ENCODE measurements at places on chromosomes 6 and 20.

GRCh38 chr6:106608080-106608668 lies 21.1 kb downstream of the RTN4IP1 start:
- DNase-seq, result peak; percentile 12

DNA sequence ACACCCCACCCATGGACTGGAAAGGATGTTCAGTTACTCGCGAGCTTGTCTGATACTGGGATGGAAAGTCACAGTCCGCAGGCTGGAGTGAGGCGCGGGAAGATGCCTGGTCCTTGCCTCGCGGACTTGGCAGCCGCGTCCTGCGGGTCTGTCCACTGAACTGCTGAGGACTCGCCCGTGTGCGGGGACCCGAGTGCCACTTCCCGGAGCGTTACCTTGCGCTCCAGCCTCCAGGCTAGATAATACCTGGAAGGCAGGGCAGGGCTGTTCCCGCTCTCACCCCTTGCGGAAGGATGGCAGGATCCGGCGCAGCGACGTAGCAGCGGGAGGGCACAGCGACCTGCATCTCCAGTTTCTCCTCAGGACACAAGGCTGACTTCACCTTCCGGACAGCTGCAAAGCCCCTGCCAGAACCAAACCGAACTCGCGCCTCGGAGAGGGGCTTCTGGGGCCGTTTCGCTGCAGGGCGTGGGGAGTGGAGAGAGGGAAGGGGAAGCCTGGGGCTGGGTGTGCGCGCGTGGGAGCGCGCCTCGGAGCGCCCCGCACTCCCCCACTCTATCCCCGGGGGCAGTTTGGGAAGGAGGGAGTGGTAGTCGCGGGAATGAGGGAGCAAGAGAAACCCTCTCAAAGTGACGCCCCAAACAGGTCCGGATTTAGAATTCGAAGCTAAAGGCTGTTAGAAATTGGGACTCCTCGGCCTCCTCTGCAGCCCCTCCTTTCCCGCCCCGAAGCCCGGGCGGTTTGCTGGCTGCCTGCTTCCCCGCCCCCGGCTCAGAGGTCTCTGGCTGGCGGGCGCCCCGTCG lies at the start of gene KCNQ5:
Gene KCNQ5 (plus strand): TSS at position 774 of the 803 bp plus-strand sequence.
- no peak for DNase-seq

DNA sequence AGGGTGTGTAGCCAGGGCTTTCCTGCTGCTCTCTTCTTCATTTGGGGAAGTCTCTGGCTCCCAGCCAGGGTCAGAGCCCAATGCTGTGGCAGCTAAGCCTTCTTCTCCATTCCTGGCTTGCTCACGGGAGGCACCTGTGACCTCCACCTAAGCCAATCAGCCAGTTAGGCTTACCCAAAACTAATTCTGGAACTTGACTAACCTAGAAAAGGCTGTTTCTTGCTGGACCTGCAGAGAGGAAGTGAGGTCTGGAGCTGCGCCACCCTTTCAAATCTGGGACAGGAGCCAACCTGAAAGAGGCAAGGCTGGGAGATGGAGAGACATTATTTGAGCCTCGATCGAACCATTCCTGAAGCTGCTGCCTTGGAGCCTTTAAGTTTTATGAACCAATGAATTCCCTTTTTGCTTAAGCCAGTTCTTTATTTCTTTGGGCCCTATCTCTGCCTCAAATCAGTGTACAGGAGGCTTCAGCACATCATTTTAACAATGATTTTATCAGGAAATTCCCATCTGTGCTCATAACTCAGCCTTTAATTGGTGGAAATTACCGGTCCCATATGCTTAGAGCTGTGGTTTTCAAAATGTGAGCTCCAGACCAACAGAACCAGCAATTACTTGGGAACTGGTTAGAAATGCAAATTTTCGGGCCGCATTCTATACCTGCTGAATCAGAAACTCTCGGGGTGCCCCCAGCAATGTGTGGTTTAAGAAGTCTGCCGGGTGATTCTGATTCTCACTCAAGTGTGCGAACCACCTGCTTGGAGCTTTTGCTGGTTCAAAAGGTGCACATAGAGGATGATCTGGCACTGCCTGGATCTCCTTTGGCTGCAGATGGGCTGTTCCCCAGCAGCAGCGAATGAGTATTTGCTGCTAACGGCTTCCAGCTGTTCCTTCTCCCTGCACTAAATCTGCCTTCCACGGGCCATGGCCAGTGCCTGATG lies 97.4 kb upstream of the RNF24 start:
- DNase-seq, result no peak

GRCh38 chr6:132231121-132231884 lies 170.0 kb downstream of the MOXD1 start:
- no peak for DNase-seq

DNA sequence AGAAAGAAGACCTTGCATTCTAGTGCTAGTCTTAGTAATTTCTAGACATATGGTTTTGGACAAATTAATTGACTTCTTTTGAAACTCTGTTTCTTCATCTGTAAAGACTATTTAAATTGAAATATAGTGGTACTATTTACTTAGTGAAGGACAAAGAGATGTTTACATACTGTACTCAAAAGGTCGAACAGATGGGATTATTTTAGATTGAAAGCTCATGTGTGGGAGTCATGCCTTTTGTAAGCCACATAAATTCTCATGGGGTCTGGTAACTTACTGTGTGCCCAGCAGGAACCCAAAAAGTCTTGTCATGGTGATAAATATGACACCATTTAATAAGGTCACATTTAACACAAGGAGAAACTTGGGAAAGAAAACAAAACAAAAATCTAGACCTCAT lies 368.2 kb upstream of the CITED2 start:
- DNase-seq, result no peak

GRCh38 chr6:116444092-116444491 lies 17.1 kb upstream of the CALHM6 start:
- no peak for DNase-seq

DNA sequence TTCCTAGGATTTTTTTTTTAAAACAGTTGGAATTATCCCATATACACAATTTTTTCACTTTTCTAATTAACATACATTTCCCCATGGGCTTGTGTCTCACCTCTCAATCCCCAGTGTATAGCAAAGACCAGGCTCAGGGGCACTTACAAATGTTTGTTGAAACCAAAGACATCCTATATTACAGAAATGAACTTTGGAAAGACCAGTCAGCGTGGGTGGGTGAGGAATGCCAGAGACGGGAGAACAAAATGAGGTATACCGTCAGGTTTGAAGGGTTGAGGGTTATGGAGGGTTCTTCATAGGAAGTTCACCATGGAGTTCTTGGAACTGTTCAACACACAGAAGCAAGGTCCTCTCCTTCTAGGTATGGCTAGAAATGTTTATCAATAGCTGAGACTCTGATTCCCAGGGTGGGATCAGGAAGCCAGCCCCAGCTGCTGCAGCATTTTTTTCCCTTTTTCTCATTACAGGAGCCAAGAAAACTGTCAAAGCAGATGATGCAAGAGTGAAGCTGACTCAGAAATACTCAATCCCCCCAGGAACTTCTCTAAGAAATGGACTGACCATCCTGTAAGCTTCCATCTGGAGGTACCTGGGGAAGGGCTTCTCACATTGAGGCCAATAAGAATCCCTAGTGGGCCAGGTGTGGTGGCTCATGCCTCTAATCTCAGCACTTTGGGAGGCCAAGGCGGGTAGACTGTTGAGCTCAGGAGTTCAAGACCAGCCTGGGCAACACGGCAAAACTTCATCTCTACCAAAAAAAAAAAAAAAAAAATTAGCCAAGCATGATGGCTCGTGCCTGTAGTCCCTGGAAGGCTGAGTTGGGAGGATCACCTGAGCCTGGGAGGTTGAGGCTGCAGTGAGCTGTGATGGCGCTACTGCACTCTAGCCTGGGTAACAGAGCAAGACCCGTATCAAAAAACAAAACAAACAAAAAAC lies 15.9 kb upstream of the TBC1D20 start:
- no peak for DNase-seq
